AG08395 (cell line): ENCODE measurements at places on chromosomes 5 and 9.
A peak's percentile ranks its signal among the peaks of the same experiment; 100 is the strongest.

- DNase-seq = peak; percentile 27
Observed at GRCh38 chr5:137822158-137822764, 45.4 kb upstream of the MYOT start.

- no peak for DNase-seq
Observed at GRCh38 chr5:116912221-116912620, 337.6 kb upstream of the SEMA6A start.

GRCh38 chr9:9045572-9045971 is 1246.0 kb upstream of the DMAC1 start:
- no peak for DNase-seq

- peak; percentile 59 for DNase-seq
Observed at GRCh38 chr9:101486693-101487442, 46.8 kb upstream of the RNF20 start.

DNA sequence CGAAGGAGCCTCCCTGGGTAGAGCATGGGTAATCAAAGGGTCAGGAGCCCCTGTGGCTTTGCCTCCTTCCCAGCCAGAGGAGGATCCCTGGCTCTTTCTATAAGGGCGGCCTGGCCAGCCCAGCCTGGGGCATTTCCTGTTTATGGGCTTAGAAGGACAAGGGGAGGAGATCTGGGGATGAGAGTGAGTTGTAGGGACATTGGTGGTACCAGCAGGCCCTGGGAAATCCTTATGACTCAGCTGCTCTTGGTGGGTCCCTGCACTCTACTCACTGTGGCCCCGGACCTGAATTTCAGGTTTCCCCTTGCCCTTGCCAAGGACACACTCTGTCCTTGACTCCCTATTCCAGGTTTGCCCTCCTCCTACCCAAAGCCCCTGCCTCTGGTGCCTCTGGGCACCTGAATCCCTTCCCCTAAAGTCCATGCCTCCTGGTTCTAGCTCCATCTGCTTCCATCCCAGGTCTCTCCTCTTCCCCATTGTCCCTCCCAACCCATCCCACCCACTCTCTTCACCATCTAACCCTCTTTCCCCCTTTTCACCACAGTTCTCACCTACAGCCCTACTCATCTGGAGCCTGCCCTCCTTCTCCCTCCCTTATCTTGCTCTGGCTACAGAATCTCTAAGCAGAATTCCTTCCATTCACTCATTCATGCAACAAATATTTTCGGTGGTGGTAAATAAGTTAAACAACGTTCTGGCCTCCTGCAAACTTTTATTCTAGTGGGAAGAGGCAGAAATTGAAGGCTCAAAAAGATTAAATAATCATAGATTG is 34.9 kb downstream of the PCDH1 start:
- peak; percentile 18 for DNase-seq
